Hypothalamus (tissue), 51 donors: ENCODE measurements at places on chromosomes 1 and 21.
A peak's percentile ranks its signal among the peaks of the same experiment; 100 is the strongest.

DNA sequence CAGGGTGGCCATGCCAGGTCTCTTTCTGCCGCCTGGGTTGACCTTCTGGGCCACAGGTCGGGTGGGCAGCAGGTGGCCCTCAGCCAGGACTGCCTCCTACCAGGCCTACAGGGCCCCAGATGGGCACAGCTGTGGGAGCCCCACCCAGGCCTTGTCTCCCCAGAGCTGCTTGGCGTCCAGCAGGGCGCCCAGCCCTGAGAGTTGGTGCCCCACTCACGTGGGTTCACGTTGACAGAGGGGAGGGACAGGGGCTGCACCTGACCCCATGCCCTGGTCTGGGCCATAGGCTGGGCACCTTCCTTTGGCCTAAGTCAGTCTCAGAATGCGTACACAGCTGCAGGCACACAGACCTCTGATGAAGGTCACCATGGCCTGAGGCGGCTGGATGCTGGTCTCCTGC, 16.7 kb downstream of the PRDM16 start:
- DNase-seq: no peak

DNA sequence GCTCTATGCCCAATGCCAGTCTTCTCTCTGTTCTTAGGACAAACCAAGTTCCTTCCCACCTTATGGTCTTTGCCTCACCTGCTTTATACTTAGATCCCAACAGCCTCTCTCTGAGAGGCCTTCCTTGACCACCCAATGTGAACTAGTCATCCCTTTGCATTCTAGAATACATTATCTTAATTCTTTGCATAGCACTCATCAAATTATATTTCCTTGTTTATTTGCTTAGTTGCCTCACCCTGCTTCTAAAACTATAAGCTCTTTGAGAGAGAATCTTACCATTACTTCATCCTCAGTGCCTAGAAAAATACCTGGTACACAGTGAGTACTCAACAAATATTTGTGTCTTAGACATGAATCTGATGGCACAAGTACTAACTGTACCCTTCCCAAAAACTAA, 8.0 kb downstream of the PIGP start:
- DNase-seq: no peak

DNA sequence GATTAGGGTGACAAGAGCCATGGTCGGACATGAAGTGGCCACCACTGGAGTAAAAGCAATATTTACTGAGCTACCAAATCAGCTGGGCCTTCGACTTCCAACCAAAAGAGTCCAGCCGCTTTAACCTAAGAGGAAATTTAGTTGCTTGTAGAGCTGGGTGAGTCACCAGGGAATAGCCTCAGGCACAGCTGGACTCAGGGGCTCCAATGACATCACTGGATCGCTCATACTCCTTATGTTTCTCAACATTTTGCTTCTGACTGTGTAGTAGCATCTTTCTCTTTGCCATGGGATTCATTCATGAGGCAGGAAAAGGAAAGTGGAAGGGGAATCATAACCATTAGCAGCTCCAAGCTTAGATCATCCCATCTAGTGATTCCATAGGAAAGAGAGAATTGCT, 664.4 kb downstream of the MATN1 start:
- no peak for DNase-seq

DNA sequence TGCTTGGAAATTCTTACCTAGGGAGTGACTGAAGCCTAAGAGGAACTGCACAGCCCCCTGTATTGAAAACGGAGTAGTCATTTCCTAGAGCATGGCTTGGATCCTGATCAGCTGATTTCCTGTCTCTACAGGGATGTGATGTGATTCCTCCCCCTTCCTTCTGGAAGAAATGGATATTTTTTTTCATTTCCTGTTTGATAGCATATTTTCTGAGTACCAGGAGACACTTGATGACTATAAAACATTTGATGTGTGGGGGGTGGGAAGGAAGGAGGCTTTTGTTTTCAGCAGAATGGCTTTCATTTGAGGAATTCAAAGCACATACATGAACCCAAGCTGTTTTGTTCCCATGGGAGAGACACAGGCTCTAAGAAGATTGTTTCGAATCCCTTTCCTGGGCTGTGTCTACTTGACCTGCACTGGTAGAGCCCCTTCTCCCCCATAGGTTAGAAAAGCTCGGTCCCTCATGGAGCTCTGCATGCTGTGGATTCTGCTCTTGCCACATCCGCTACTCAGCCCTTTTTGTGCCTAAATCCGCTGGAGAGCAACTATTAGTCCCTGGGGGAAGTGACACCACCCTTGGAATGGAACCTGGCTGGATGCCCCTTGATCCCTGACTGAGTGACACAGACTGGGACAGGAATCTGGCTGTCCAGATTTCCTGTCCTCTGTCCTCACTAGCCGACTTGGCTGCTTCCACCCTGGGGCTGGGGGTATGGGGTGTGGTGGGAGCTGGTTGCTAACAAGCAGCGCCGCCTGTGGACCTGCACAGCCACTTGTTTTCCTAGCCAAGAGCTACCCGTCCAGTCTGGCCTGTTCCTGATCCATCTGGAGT, 71.8 kb upstream of the MACF1 start:
- peak; percentile 39 for DNase-seq

DNA sequence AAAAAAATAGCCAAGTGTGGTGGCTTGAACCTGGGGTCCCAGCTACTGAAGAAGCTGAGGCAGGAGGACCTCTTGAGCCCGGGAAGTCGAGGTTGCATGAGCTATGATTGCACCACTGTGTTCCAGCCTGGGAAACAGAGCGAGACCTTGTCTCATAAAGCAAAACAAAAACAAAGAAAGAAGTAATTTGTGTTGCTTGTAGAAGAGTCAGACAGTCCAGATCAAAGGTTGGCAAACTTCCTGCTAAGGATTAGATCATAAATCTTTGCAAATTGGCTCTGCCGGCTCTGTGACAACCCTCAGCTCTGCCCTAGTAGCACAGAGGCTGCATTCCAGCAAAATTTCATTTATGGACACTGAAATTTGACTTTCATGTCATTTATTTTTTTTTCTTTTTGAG, 19.0 kb upstream of the MFN2 start:
- DNase-seq: no peak
